ENCODE measurements at places on chromosomes 1 and 21.

DNA sequence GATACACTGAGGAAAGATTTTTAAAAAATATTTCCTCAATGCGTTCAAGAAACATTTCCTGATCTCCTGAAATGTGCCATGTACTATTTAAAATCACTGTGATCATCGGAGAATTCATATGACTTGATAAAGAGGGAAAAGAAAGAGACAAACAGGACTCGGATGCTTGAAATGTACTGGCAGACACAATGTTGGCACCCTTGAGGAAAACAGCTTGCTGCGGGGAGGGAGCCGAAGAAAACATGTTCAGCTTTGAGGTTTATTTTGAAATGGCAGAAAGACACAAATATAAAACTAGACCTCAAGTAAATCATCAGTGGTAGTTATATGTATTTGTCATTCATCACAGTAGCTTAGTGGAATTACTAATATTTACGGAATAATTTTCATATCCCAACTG, 100.9 kb upstream of the BRINP3 start:
- DNase-seq: no peak

DNA sequence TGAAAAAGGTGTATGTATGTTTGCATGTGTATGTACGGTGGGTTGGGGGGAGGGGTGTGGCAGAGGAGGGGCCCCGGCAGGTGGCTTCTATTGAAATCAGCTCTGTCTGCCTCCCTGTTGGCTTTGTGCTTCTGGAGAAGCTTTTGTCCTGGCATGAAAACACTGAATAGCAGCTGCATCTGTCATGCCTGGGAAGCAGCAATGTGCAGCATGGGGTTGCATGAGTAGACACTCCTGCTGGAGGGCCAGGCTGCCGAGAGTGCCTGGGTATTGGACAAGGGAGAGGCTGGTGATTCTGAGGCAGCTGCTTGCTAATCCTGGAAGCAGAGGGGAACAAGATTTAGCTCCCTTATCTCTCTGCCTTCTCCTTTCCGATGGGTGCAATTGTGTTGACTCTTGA, 20.5 kb downstream of the MAPKAPK2 start:
- peak; percentile 83 for DNase-seq

- no peak for DNase-seq
Measured at GRCh38 chr1:172275478-172275877, 145.0 kb upstream of the C1orf105 start.

- no peak for DNase-seq
Measured at GRCh38 chr1:199302554-199302953, 663.7 kb downstream of the PTPRC start.

GRCh38 chr1:43537423-43538142, 6.9 kb downstream of the PTPRF start:
- DNase-seq: no peak

DNA sequence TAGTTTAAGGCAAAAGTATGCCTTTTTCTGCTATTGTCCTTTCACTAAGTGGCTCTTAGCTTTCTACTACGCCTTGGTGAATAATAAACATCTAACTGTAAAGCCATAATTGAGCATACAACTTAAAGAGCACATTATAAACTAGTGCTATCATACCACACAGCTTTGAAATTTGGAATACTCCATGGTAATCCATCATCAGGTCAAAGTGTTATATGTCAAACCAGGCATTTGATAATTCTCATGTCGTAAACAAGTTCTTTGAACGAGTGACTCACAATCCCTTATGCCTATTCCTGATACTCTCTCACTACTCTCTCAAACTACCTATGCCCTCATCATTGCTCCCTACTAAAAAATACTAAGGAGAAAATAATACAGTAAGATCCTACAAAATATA, 60.3 kb upstream of the FMN2 start:
- DNase-seq: no peak

DNA sequence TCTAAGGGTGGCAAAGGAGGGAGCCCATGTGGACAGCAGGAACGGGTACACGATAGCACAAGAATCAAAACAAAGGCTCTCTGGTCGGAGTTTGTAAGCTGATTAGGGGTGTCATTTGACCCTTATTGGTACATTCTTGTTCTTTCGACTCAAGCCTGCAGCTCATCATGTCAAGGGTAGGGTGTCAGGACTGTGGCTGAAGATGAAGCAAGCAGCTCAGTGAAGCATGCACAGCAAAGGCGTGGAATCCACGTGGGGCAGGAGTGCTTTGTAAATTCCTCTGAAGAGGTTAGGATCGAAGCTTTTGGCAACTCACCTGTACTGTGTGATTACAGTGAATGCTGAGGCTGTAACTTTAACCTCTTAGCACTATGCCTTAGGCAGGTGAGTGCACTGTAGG, 4.7 kb upstream of the ABCB10 start:
- no peak for DNase-seq

- no peak for DNase-seq
Measured at GRCh38 chr1:240765732-240766363, 153.9 kb upstream of the GREM2 start.

- DNase-seq: peak; percentile 37
Measured at GRCh38 chr1:174999936-175000696, at the start of gene CACYBP. TSS of gene CACYBP (plus strand) at chr1:174999947. CDS start at chr1:175000181, 234 bp downstream.

GRCh38 chr1:225480825-225481434, 53.1 kb upstream of the LBR start:
- no peak for DNase-seq

DNA sequence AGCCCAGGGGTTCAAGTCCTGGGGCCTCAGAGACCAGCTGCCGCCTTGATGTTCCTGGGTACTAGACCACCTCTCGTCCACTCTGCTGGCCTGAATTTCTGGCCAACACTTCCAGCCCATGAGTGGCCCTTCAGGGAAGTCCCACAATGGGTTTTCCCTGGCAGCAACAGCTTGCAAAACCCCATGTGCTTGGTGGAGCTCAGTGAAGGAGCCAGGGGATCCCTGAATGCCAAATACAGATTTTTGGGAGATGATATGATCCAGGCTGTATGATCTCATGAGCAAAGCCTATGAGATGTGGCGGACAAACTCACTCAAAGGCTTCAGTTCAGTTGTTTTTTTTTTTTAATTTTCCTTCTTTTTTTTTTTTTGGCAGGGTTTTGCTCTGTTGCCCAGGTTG, 9.6 kb upstream of the RASSF5 start:
- DNase-seq: no peak

GRCh38 chr1:87685311-87686135, 356.8 kb downstream of the LMO4 start:
- no peak for DNase-seq

DNA sequence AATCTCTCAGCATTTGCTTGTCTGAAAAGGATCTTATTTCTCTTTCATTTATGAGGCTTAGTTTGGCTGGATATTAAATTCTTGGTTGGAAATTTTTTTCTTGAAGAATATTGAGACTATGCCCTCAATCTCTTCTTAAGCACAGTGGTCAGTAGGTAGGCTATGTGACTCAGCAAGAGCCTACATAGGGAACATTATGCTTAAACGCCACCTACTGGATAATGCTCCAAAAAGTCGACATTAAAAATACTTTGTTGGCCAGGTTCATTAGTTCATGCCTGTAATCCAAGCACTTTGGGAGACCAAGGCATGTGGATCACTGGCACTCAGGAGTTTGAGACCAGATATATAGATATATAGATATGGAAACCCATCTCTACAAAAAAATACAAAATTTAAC, 678.0 kb upstream of the USP24 start:
- no peak for DNase-seq

DNA sequence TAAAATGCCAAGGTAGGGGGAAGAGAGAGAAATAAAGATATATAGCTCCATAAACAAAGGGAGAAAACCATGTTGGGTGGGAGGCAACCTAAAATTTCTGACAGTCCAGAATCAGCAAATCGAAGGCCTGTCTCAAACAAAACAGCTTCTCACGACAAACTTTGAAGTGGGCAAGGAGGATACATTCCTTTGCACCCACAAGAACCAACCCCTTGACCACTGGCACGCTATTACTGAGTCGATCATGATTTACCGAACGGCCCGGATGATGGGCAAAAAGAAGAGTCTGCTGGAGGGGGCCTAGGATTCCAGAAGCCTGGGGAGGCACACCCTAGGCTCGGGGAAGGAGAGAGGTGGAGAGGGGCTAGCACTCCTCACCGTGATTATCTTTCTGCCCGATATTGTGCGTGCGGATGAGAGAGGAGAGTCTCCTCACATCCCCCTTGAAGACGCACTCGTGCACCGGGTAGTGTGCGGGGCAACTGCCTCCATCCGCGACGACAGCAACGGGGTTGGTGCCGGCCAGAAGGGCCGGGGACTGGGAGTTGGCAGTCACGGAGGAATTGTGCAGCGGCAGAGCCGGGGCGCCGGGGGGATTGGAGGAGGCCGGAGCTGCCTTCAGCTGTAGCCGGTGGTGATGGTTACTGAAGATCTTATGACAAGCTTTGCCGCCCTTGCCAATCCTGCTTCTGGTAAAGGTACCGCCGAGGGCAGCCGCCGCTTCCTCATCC, 756 bp downstream of the ANKRD13C start:
- DNase-seq: peak; percentile 18

DNA sequence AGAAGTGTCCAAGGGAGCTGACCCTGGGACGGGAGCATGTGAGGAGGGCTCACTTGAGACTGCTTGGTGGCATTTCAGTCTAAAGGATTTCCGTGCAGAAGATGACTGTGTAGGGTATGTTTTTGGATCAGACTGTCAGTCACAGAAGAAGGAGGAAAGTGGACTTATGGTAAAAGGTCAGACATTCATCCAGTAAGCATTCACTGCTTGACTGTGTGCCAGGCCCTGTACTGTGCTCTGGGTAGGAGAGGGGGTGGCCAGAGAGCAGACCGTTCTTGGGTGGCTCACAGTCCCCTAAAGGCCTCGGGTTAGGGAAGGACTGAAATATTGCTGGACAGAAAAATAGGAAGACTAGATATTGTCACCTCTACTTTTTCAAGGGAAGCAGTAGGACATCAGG, 2.1 kb upstream of the SERINC2 start:
- DNase-seq: no peak

DNA sequence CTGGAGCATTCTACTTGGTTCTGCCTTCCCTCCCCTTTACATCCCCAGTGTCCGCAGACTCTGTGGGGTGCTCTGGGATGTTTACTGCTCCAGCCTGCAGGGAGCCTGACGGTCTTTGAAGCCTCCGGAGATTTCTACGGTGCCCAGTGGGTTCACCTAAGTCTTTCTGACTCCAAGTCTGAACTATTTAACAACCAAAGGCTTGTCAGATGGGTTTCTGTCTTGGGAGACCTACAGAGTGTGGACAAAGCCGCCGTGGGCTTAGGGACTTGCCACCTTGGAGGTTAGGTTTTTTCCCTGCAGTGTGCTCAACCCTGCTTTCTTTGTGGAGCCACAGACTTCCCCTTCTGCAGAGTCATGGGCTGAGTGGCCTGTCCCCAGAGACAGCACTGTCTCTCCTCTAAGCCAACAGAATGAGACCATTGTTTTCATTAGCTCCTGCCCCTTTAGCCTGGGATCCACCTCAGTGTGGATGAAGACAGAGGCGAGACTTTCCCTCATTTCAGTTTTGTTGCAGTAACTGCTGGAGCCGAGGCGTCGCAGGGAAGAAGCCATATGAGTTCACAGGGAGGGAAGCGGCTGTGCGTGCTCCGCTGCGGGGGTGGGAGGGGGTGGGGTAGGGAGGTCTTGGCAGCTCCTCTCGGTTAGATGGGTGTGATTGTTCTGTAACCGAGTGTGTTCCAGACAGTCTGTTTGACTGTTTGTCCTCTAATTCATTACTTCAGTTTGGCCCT, 120.7 kb downstream of the CNIH3 start:
- DNase-seq: no peak

GRCh38 chr1:175840787-175841186, 97.4 kb upstream of the TNR start:
- DNase-seq: no peak

DNA sequence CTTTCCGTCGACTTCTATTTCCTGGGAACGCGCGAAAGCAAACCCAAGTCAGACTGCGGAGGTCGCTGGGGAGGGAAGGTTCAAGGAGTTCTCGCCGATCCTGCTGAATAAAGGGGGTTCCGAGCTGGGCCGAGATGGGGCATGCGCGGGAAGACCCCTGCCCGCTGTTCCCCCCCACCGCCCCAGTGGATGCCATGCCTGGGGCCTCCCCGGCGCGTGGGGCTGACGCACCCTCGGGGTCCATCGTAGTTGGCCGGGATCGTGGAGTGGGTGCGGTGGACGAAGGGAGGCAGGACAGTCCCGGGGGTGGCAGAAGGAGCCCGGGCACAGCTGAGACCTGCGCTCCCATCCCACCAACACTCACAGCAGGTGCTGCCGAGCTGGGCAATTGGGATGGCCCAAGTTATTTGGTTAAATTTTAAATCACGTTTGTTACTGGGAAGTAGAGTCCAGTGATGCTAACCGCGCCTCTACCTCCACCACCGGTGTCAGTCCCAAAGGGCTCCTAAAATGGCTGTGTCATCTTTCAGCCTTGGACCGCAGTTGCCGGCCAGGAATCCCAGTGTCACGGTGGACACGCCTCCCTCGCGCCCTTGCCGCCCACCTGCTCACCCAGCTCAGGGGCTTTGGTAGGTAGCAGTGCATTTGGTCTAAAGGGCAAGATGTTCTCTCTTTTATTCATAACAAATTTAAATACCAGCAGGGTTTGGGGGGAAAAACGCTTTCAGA, 801 bp downstream of the MX1 start:
- DNase-seq: no peak

GRCh38 chr1:207084701-207085180, 3.9 kb upstream of the C4BPB start:
- DNase-seq: peak; percentile 36
